ENCODE measurements at places on chromosomes 5 and 9.

GRCh38 chr5:176785184-176786145 lies 24.9 kb upstream of the UNC5A start:
- DNase-seq = no peak

DNA sequence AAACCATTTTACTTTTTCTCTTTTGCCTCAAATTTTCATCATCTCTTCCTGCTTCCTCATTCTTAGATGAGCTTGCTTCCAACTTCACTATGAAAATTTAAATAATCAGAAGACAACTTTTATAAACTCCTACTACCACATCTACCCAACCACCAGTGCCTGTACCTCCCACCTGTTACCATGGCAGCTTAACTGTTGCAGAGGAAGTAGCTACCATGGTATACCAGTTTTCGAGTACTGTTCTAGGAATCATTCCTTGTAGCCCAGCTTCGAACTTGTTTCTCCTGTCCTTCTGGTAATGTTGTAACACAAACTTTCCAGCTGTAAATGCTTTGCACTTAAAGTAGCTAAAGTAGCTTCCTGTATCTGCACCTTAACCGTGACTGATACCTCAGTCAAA lies 266.8 kb upstream of the NREP start:
- no peak for DNase-seq

- no peak for DNase-seq
These were observed 668.4 kb upstream of the CDH9 start for GRCh38 chr5:27706832-27707231.

DNA sequence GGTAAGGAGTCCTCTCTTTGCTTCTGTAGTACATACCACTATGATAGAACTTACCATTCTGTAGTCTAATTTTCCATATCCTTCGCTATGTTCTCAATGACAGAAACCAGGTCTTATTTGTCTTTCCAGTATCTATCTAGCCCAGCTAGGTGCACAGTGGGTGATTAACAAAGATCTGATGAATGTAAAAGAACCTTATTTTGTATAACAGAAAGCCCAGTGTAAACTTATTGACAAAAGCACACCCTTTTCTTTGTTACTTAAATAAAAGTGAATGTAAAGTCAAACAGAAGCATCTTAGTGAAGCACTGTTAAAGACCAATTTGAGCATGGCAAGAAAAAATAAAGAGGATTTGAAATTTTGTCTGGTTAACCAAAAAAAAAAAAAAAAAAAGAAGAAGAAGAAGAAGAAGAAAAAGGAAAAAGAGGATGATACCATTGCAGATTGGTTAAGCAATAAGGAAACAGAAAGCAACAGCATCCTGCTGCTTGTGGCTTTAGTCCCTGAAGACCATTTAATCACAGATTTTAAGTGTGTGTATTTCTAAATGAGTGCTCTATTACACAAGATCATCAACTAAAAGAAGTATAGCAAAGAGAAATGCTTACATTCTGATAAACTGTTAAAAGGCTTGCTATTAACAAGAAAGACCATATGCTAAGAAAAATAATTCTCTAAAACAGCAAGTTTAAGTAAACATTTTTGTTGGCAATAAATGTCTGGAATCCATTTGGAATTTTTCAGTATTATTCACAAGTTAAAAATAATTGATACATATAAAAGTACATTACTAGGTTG lies 21.2 kb downstream of the MEGF9 start:
- DNase-seq = no peak

DNA sequence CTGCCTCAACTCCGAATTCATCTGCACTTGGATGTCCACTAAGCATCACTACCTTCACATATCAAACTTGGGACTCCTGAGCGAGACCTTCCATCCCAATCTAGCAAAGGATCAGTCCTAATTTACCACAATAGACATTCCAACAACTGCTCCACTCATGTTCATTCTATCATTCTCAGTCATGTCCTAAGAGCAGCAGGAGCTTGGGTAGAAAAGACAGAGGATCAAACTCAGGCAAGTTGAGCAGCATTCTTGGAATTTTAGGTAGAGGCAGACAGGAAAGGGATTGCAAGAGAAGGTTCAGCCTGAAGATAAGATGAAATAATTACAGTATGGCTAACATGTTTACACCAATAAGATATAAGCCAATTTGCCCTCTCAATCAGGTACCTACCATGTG lies 51.7 kb downstream of the AUH start:
- DNase-seq = no peak

DNA sequence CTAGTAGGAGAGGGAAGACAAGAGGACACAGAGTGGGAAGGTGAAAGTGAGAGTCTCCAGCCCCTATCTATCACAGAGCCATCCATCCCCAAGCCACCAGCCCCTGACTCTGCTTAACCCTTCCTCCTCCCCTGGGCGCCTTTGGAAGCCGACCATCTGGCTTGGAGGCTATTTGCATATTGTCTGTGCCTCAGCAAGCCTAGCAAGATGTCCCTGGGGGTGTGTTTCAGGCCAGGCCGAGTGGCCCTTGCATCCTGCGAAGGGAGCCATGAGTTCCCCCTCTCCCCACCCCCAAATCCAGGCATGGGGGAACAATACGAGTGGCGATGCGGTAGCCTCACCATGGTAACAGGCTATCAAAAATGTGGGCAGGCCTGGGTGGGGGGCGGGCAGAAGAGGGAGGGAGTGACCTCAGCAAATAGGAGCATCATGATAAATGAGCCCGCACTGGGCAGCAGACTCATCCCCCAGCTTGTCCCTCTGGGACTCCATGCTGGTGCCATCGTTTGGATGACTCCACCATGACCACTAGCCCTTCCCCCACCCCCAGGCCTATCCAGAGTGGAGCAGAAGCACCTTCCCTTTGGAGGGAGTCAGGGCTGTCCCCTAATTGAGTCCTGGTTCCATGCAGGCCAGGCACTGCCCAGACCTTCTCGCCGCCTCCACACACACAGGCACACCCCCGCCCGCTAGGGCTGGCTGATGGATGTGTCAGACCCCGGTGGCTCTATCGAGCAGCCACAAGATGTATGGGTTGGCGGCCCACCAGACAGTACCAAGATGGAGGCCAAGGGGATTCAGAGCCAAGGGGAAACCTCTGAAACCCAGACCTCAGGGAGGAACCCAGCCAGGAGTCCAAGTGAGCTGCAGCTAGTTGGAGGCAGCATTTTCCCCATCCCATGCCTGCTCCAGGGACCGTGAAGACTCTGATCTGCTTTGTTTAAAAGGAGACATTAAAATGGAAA lies 14.6 kb downstream of the URM1 start:
- no peak for DNase-seq

GRCh38 chr5:64827703-64828102 lies 59.0 kb downstream of the CWC27 start:
- DNase-seq = no peak

Data from sciatic nerve (tissue), 2 donors.